ENCODE measurements at places on chromosomes 2 and 18. TPM values are rescaled to one million over a fixed set of nuclear protein-coding genes. Genes with fewer than 3 reads are reported as not detected.

DNA sequence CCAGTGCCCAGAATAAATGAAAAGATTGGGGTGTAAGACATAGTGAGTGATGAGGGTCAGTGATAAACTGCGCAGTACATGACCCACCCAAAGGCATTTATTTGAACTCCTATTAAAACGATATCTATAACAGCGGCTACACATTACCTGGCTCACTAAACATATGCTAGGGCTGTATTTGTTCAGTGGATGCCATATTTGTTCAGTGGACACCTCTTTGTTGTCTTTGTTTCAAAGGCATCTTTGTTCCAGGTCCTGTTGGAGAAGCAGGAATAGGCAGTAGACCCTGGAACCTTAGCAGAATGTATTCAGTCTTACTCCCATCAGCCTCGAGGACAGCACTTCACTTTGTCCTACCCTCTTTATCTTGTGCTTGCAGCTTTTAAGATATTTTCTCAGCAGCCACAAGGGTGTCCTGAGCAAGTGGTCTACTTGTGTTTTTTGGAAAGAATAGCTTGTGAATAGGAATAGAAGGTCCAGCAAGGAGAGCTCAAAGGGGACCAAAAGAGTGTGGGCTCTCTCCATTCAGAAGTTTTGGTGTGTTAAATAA lies 650.8 kb upstream of the FANCL start:
- DNase-seq: no peak

GRCh38 chr2:241692448-241692847 lies 5.8 kb upstream of the DTYMK start:
- DNase-seq: no peak

GRCh38 chr2:10776231-10776977 lies 36.2 kb downstream of the PDIA6 start:
- DNase-seq: no peak

DNA sequence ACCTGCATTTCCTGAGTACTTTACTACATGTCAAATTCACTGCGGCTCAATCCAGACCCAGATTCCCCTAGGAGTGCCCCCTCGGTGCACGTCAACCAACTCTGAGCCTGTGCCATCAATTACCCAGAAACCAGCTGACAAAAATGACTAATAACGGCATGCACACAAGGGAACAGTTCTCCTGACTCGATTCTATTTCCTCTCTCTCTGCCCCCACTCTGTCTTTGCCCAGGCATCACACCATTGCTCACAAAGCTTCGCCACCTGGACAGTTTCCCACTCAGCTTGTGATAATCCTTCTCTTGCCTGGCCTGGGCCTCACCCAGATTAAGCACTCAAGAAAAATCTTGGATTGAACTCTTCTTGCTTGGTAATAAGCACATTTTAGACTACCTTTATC lies 115.3 kb upstream of the NDUFV2 start:
- DNase-seq: no peak

DNA sequence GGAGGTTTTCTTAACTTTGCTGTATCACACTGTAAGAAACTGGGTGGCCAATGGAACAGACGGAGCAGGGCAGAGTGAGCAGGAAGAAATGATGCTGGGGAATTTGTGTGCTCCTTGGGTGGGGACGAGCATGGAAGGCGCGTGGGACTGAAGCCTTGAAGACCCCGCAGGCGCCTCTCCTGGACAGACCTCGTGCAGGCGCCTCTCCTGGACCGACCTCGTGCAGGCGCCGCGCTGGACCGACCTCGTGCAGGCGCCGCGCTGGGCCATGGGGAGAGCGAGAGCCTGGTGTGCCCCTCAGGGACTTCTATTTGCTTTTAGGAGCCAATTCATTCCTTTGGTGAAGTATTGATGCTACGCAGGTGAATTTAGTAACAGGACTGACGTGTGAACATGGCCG lies 8.9 kb downstream of the TPO start:
- no peak for DNase-seq

DNA sequence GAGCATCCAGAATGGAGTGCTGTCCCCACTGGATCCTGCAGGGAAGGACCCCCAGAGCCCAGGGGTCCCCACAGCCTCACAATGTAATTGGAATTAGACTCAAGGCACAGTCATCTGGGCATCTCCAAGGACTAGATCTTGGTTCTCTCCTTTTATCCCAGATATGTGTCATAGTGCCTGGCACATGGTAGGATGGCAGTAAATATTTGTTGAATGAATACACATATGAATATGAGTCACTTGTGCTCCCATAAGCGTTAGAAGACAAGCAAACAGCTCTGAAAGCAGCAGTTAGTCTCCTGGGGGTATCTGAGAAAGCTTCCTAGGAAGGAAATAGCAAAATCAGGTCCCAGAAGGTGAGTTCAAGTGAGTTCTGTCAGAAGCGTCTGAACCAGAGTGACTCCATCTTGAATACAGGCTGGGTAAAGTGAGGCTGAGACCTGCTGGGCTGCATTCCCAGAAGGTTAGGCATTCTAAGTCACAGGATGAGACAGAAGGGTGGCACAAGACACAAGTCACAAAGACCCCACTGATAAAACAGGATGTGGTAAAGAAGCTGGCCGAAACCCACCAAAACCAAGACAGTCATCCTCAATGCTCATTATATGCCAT lies 234.1 kb upstream of the ID2 start:
- no peak for DNase-seq

- DNase-seq: no peak
Measured at GRCh38 chr2:155442088-155442487, 743.6 kb downstream of the KCNJ3 start.

- DNase-seq: no peak
Measured at GRCh38 chr2:157751462-157752058, 122.9 kb upstream of the ACVR1C start.

GRCh38 chr2:191907091-191907490 lies 60.2 kb upstream of the CAVIN2 start:
- no peak for DNase-seq

DNA sequence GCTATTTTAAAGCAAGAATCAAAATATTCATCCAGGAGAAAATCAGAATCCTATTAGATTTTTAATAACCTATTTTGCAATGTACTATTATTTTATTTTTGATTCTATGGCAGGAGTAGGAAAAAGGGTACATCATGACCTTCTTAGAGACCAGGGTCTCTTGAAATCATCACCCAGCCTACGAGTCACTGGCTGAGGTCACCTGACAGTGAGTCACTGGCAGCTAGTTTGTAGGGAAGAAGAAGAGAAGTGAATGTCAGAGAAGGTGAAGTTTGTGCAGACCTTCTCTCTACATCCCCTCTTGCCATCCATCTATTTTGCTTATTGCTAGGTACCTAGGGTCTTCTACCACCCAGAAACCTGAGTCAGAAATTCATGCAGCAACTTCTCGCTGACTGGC lies 144.2 kb downstream of the ALK start:
- no peak for DNase-seq

DNA sequence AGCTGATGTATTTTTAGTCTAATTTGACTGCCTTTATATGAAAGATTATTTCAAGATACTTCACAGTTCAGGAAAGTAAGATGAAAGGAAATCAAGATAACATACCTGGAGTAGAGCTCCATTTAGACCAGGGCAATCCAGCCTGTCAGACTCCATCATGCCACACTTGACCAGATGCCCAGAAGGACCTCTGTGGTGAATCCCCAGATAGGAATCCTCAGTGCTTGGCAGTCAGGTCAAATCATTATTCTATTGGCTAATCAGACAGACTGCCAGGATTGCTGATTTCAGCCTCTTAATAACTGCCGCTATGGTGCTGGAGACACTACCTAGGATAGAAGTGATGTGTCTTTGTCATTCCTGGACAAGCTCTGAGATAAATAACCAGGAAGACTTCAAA lies 404.2 kb downstream of the STK39 start:
- DNase-seq: no peak

- peak; percentile 67 for DNase-seq
Measured at GRCh38 chr2:226772389-226773179, 27.0 kb downstream of the IRS1 start.

Gene RIT2
- total RNA-seq: not detected

Gene CFLAR
- 181 TPM for total RNA-seq

Gene LGALSL
- 0.31 TPM for total RNA-seq
